ENCODE measurements at places on chromosomes 12 and 14.

DNA sequence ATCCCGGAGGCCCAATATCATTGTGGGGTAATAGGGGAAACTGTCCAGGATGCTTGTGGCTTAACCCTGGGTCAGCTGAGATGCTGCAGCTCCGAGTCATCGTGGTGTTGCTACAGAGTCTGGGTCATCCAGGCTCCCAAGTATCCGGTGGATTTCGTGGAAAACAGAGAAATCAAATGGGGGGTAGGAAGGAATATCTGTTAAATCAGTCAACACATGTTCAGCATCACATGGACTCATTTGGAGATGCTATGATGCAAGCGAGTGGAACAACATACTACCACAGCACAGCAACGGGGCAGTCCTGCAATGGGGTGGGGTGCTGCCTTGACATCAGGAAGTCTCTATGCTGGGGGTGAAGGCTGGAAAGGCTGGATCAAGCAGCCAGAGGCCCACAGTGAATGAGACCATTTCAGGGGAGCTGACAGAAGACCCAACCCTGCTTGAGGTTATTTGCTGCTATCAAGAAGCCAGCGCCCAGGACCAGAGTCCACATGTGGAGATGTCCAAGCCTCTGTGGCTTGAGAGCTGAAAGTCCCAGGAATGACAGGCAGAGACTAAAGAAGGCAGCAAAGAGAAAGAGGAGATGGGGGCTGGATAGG lies 22.9 kb downstream of the VDR start:
- peak; percentile 95 for DNase-seq

DNA sequence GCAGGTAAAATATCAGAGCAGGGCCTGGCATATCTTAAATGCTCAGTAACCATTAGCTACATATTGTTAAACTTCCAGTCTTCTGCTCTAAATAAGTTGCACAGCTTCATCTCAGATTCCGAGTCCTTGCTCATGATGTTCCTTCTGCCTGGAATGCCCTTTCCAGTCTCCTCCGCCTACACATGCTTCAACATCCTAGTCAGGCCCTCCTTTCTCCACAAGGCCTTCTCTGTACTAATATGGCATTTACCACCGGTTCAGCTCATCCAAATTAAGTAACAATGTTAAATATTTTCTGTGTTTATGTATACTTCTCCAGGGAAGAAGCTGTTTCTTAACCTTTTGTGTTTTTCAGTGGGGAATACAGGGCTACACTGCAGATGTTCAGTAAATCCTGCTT lies 8.5 kb downstream of the DHH start:
- no peak for DNase-seq

DNA sequence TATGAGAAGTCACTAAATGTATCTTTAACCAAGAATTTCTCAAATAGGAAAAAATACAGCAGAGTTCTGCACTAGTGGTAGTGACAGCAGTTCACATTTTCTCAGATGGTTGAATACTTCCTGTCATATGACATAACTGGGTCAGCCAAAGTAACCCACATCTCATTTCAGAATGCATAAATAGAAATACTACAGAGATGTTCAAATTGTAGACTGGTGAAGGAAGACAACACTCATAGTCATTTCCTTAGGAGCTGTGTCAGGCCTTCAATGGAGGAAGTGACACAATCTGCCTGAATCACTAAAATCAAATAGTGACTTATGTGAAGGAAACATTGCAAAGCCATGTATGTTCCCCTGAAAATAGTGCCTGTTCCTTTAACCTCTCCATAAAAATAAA lies 32.4 kb downstream of the FERMT2 start:
- peak; percentile 91 for DNase-seq

DNA sequence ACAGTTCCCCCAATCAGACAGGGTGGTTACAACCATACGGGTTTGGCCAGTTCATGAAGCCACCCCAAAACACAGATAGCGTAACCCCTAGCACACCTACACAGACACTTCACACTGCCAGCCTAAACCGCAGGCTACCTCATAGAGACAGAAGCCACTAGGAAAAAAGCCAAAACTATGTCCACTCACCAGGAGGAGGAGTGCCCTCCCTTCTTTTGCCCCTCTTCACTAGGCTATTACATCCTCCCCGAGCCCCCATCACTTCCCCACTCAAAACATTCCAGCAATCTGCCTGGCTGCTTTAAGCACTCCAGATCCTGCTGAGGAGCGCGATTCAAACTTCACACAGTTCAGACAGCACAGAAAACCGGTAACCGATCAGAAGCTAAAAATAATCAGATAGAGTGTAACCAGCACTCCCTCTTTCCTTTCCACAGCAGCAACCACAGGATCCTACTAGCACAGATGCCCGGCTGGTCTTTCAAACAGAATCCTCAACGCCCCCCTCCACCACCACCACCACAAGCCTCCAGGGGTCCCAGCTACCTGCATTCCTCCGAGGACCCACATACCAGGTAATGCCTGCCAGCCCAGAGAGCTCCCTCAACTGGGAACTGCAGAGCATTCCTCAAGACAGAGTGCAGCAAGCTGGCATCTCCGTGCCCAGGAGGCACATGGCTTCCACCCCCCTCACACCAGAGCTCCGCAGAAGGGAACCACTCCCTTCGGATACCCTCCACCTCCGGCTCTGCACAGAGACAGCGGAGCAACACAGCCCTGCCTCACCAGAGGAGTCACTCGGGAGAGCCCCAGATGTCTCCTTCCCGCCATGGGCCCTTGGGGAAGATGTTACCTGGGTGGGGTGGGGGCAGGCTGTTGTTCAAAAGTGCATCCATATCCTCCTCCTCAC lies 1.5 kb downstream of the CHD4 start:
- DNase-seq: peak; percentile 32

DNA sequence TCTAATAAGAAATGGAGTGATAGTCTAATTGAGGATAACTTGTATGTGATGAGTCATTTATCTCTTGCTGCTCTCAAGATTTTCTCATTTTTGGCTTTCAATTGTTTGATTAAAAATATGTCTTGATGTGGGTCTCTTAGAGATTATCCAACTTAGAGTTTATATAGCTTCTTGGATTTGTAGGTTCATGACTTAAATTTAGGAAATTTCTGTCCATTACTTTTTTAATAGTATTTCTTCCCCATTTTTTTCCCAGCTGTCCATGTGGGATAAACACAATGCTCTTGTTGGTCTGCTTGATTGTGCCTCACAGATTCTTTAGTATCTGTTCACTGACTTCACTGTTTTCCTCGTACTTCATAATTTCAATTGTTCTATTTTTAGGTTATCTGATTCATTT lies 7.5 kb downstream of the OR6C65 start:
- DNase-seq: no peak

- no peak for DNase-seq
Measured at GRCh38 chr12:97530245-97530644, 67.6 kb downstream of the RMST start.

Data from kidney tubule cell (primary cell).